ENCODE measurements at places on chromosomes 5 and 9.

DNA sequence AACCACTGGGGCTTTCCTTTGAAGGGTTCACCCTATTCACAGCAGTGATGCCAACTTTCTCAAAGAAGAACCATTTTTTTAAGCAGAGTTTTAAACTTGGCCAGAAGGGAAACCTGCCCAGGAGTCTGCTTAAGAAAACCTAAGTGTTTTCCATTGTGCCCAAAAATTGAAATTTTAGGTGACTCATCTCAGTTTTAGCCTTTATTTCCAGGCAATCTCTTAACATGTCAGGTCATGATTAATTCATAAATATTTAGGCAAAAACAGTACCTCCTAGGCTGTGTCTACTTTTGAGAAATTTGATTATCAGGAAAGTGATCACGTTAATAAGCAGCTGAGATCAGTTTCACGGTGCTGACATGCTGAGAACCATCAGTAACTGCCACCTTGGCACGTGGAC is 61.9 kb downstream of the TLE1 start:
- DNase-seq: no peak

DNA sequence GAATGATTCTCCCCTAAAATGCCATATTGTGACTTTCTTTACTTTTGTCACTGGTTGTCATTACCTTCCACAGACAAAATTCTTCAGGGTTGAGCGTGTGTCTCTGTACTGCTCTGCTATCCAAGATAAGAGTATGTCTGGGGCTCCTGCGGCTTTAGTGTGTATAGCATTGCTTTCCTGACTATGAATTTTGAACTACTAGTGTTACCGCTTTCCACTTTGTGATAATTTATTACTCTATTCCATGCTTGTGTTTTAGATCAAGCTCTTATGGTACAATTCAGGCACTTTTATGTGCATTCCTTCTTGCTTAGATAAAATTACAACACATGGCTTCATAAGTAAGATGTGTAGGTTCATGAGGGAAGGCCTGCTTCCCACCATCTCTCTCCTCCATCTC is 51.5 kb upstream of the MEF2C start:
- no peak for DNase-seq

DNA sequence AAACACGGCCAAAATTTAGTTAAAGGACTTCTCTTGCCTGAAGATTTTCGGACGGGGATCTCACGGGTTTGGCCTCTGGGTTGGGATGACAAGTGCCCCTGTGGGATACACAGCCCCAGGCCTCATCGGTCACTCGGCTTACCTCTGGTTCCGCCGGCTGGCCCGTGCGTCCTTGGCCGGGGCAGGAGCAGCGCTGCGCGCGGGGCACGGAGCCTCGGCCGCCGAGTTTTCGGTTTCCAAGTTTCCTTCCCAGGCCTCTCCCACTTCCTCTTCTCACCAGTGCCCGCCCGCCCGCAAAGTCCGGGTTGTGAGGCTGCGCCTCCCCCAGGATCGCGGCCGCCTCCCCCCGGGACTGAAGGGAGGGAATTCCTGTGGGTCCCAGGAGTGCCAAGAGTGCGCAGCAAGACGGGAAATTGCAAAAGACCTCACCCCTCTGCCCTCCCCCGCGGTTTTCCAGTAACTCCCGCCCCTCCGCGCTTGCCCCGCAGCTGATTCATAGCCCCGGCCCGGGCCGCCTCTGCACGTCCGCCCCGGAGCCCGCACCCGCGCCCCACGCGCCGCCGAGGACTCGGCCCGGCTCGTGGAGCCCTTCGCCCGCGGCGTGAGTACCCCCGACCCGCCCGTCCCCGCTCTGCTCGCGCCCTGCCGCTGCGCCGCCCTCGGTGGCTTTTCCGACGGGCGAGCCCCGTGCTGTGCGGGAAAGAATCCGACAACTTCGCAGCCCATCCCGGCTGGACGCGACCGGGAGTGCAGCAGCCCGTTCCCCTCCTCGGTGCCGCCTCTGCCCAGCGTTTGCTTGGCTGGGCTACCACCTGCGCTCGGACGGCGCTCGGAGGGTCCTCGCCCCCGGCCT is at the start of gene OSMR:
TSS of gene OSMR (plus strand) at position 487 of the 853 bp plus-strand sequence. CDS start 23,033 bp downstream, outside the sequence.
- peak; percentile 98 for DNase-seq

- DNase-seq: peak; percentile 37
Measured at GRCh38 chr9:89926691-89927220, 321.9 kb downstream of the GADD45G start.

DNA sequence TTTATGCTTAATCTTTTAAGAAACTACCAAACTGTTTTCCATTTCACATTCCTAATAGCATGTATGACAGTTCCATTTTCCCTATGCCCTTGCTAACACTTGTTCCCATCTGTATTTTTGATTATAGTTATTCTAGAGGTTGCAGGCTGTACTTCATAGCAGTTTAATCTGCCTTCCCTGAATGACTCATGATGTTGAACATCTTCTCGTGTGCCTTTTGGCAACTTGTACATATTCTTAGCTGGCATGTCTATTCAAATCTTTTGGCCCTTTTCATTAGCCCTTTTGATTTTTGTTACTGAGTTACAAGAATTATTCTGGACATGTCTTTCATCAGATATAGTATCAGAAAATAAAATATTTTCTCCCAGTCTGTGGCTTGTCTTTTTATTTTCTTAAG is 320.3 kb downstream of the DIRAS2 start:
- no peak for DNase-seq

GRCh38 chr5:119275601-119276173 is 80.1 kb upstream of the TNFAIP8 start:
- DNase-seq: no peak

GRCh38 chr5:31617867-31618266 is 21.1 kb upstream of the PDZD2 start:
- DNase-seq: no peak

GRCh38 chr9:96321515-96321914 is 19.5 kb upstream of the HSD17B3 start:
- no peak for DNase-seq

DNA sequence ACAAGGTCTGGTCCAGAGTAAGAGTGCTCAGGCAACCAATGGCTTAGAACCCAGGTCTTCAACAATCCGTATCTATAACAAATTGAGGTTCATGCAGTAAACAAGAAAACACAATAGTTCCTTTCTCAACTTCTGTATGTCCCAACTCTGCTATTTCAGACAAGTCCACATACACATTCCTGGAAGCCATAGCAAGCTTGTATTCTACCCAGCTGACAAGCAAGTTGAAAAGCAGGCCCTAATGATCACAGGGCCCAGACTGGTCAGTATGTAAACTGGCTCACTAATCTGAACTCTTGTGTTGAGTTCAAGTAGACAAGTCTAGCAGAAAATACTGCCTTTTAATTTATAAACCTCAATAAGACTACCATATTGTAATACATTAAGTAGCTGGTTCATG is 26.9 kb downstream of the FNIP1 start:
- DNase-seq: no peak

- DNase-seq: no peak
Measured at GRCh38 chr5:68727931-68728330, 365.9 kb upstream of the SLC30A5 start.

- no peak for DNase-seq
Measured at GRCh38 chr5:68176802-68177479, 38.6 kb upstream of the PIK3R1 start.

- DNase-seq: no peak
Measured at GRCh38 chr5:148796936-148797335, 29.5 kb upstream of the ADRB2 start.

DNA sequence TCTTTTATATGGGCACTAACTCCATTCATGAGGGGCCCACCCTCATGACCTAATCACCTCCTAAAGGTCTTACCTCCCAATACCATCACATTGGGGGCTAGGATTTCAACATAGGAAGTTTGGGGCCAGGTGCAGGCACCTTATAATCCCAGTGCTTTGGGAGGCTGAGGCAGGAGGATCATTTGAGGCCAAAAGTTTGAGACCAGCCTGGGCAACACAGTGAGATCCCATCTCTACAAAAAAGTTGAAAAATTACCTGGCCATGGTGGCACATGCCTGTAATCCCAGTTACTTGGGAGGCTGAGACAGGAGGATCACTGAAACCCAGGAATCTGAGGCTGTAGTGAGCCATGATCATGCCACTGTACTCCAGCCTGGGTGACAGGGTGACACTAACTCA is 76.7 kb downstream of the MYO10 start:
- no peak for DNase-seq

GRCh38 chr5:33852319-33852718 is 39.5 kb downstream of the ADAMTS12 start:
- no peak for DNase-seq

- DNase-seq: no peak
Measured at GRCh38 chr5:105593011-105593760, 2030.6 kb upstream of the NUDT12 start.

GRCh38 chr5:7745882-7746610 is 104.9 kb downstream of the CFAP90 start:
- peak; percentile 70 for DNase-seq
